Right forelimb (tissue), 1 donor: ENCODE measurements at places on chromosomes 4 and X.

DNA sequence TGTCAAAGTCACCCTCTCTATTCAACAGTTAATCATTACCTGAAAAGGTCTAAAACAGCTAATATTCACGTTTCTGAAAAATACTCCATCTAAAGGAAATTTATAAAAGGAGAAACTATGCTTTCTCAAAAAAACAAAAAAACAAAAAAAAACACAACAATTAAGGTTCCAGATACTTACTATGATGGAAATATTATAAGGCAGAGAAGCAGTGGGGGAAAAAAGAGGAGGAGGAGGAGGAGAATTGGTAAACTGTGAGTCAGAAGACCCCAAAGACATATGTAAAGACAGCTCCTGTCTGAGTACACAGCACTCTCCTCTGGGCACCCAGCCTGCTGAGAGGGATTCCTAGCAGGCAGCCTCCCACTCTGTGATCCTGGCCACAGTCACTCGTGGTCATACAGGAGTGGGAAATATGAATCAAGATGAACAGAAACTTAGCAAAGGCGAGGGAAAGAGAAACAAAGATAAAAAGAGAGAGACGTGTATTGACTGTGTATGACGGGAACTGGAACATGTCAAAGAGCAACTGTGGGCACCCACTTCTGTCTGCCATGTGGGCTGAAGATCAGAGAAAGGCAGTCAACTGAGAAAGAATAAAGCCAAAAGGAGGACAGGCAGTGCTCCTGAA, 12.5 kb downstream of the KLHL15 start:
- DNase-seq, result no peak

DNA sequence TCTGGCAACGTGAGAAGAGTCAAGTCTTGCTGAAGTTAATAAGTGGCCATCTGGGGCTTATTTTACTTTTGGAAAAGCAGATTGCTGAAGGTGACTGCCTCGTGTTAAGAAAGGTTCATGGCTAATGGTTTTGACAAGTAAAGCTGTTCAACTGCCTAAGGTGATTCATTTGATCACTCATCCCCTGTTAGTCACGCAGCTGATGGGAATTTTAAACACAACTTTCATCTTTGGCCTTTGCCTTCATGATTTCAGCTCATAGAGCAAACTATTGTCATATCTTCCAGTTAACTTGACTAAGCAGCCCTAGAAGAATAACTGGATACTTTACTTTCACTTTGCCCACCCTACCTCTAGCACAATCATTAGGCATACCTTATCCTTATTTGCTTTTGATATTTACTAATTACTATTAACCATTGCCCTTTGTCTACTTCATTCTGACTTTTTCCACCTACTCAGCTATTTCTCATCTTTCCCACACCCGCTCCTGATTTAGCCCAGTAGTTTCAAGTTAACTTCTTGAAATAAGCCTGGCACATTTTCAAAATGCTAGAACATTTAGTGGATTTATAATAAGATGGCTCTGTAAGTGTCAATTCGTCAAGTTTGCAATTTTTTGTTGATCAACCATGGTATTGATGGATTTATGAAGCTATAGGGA, 170.6 kb upstream of the S100G start:
- no peak for DNase-seq

DNA sequence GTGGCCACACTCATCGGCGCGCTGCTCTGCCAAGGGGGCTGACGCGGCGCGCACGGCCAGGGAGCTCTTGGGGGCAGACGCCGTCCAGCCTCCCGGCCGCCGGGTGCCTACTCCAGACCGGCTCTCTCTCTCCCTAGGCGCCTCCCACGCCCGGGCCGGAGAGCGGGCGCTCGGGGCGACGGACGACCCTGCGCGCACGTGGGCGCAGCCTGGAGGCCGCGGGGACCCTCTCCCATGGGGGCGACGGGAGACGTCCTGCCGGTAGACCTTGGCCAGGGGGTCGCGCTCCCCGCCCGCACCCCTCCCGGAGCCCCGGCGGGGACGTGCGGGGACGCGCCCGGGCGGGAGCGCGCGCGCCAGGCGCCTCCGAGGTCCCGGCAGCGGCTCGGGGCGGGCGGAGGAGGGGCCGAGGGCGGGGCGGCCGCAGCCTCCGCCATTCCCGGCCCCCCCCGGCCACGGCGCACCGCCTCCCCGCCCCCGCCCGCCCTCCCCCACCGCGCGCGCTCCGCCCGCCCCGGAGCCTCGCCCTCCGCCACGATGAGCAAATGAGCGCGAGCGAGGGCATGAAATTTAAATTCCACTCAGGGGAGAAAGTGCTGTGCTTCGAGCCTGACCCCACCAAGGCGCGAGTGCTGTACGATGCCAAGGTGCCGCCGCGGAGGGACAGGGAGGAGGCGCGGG, at the start of gene MSL3:
Gene MSL3, plus strand, starts transcription at position 519 of the 681 bp plus-strand sequence. Its CDS starts 27 bp downstream, at position 546.
- peak; percentile 66 for DNase-seq

- DNase-seq, result peak; percentile 47
Measured at GRCh38 chrX:7996414-7996813, 69.2 kb upstream of the PNPLA4 start.

- DNase-seq, result no peak
Measured at GRCh38 chr4:25926462-25926861, 12.4 kb downstream of the SMIM20 start.

DNA sequence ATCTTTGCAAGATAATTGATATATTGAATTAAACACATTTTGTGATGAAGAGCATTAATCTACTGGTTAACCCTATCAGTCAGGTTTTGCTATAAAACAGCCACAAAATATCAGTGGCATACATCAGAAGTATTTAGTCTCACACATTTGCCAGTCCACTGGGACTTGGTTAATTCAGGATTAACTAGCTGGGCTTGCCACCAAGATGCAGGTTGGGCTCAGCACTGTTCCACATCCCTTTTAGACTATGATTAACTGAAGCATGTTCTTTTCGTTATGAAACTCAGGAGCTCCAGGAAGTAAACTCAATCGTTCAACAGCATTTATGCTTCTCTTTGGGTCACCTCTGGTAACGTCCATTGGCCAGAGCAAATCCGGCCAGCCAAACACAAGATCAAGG, 538.1 kb upstream of the HS3ST1 start:
- DNase-seq, result no peak

DNA sequence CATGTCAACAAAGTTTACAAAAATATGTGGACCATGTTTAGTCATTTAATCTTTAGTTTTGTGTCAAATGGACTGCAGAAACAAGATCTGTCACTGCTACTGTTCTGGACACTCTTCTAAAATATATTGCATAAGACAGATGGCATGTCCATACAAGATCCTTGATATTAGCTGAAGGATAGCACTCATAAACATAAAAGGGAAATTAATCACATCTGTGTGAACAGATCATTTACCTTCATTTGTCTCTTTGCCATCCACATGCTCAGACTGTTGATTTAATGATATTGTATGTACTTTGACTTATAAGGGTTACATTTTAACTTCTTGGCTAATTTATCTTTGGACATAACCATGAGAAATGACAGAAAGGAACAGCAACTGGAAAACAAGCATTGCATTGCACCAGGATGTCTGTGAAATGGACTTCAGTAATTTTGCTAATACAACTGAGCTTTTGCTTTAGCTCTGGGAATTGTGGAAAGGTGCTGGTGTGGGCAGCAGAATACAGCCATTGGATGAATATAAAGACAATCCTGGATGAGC, at the start of gene UGT2B7:
Gene UGT2B7, plus strand, starts transcription at position 364 of the 546 bp plus-strand sequence. Its CDS starts 47 bp downstream, at position 411.
- no peak for DNase-seq

DNA sequence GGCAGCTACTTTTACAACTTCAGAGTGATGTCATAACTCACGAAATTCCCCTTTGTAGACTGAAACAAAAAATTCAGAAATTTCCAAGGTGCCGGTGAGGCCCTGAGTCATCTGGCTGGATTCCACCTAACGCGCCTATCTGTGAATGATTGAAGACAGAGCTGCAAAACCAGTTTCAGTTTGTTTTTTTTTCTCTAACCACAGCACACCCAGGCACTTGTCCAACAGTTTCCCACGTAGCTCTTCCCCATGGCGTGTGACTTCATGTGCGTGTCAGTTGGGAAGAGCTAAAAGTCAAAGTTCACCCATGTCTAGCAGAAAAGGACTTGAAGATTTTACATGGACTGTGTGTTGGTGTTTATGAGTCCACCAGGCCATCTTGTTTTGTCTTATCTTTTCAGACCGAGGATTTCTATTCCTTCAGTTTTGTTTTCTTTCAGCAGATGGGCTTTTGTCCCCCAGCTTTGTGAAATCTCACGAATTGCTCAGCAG, 16.4 kb downstream of the TCEANC start:
- no peak for DNase-seq

GRCh38 chrX:123184219-123184865, at the start of gene GRIA3:
GRIA3 (plus strand) TSS chrX:123184278; CDS start chrX:123184536, 258 bp downstream.
- DNase-seq, result peak; percentile 45

GRCh38 chr4:140904904-140905303, 148.7 kb upstream of the TBC1D9 start:
- DNase-seq, result no peak

- DNase-seq, result no peak
Measured at GRCh38 chr4:2353222-2354107, 65.0 kb downstream of the ZFYVE28 start.

DNA sequence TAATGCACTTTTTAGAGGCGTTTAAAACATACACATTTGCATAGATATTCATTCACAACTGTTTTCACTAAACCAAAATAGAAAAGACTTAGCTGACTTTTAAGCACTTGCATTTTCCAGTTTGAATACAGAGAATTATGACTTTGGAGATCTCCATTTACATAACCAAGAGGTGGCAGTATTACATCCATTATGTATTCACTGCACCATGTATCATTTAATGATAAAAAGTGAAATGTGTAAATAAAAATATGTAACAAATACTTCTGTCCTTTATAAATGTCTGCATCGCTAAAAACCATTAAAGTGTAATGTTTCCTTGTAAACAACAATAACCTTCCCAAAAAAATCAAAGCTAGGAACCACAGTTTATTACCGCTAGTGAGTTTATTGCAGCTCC, 413.2 kb downstream of the FGF13 start:
- no peak for DNase-seq

DNA sequence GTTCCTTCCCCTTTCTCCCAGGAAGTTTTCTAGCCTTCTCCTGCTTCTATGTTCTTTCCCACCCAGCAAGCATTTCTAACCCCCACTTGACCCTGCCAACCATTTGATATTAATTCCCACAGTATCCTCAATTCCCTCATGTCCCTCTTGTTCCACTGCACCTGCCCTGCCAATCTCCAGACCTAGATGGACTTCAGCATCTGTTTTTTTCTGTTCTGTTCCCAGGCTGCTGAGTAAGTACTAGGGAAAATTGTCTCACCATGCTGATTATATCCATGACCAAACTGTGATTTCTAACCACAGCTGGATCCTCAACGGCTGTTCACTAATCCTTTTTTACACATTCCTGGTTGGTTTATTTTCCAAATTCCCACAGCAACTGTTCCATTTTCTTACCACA, 37.7 kb downstream of the CLCN5 start:
- DNase-seq, result no peak

DNA sequence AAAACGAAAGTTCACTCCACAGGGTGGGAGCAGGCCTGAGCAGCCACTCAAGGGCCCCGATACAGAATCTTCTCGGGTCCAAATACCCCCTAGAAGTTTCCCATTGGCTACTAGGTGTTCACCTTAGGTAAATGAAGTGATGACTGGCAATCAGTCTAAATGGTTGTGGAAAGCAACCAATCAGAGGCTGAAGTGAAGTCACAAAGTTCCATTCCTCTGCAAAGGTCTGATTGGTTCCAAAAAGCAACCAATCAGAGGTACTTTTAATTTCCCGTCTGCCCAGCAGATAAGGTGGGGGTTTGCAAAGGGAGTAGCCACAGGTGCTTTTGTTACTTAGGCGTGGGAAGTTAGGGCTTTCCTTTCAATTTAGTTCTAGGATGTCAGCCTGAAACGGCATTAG, 58.2 kb upstream of the NKAP start:
- DNase-seq, result no peak

GRCh38 chr4:21888195-21888976, 60.2 kb downstream of the KCNIP4 start:
- no peak for DNase-seq

DNA sequence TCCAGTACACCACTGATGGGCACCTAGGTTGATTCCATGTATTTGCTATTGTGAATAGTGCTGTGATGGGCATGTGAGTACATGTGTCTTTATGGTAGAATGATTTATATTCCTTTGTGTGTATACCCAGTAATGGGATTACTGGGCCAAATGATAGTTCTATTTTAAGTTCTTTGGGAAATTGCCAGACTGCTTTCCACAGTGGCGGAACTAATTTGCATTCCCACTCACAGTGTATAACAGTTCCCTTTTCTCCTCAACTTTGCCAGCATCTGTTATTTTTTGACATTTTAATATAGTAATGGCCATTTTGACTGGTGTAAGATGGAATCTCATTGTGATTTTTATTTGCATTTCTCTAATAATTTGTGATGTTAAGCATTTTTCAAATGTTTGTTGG, 25.9 kb downstream of the CC2D2A start:
- no peak for DNase-seq
